Jurkat, Clone E6-1 (cell line): ENCODE measurements at places on chromosomes 2 and 18.
A peak's percentile ranks its signal among the peaks of the same experiment; 100 is the strongest.

DNA sequence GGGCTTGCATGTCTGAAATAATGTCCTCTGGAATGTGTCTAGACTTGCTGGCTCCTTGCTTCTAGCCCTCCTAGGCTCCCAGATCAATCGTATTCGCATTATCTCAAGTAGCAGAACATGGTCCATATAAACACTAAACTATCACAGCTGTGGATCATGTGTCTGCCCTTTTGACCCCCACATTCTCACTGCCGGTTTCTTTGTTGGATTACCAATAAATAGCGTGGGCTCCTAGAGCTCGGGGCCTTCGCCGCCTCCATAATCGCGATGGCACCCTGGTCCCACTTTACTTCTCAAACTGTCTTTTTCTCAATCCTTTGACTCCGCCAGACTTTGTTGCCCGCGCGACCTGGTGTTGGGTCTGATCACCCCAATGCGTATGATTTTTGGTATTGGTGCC, 6.3 kb upstream of the SCYGR8 start:
- DNase-seq, result no peak

- DNase-seq, result peak; percentile 85
Measured at GRCh38 chr2:212777020-212777491, 238.5 kb upstream of the ERBB4 start.

- no peak for DNase-seq
Measured at GRCh38 chr2:62501794-62502500, 4.0 kb downstream of the TMEM17 start.

GRCh38 chr18:44887227-44887631, 206.5 kb downstream of the SETBP1 start:
- no peak for DNase-seq

DNA sequence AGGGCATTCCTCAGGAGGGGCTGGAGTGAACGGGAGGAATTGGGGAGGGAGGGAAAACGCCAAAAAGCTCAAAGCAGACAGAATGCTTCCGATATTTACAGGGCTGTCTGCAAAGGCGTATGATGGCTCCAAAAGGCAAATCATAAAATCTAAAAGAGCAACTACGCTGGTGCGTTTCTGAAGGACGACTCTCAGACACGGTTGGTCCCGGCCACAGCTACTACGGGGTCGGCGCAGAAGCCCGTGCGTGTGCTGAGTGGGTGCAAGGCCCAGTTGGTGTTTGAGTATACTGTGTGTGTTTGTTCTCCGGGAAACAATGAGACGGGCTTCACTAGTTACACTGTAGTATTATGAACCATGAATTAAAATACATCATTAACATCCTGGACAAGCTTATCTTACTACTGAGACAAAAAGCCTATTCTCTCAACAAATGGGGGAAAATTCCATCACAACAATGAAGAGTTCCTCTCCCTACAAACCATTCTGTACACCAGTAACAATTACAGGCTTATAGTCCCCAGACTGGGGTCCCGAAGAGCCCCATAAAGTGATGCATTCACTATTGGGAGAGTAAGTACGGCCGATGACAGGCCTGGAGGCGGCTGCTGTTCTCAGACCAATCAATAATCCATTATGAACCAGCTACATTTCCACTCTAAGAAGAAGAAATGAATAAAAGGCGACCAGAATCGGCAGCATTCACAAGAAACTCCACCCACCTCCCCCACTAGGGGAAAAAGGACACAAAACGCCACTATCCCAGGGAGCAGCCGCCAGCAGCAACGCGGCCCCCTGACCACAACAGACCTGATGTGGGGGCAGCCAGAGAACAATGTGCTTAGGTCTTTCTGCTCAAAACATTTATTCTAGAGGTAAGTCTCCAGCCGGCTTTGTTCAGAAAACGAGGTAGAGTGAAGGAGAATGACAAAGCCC, 43.4 kb downstream of the ZNF516 start:
- DNase-seq, result no peak

- no peak for DNase-seq
Measured at GRCh38 chr18:48569139-48569914, 30.5 kb downstream of the CTIF start.

- peak; percentile 77 for DNase-seq
Measured at GRCh38 chr18:23867006-23867405, 147.5 kb upstream of the TTC39C start.

DNA sequence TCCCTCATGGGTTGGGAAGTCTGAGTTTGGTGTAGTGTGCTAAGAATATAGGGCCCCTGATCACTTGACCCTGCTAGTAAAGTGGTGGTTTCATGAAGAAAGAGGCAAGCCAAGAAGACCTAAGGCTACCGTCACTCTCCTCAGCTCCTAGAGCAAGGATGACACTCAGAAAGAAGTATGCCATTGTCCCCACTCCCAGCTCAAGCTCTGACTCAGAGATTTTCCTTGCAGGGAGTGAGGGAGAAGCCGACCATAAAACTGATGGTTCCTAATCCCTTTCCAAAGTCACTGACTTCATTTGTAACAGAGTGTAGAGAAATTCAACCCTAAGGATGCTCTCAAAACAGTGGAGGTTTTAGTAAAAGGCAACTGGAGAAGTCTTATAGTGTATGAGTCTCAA, 80.9 kb downstream of the ICA1L start:
- DNase-seq, result no peak

GRCh38 chr2:225599856-225600255, 200.3 kb downstream of the NYAP2 start:
- no peak for DNase-seq

DNA sequence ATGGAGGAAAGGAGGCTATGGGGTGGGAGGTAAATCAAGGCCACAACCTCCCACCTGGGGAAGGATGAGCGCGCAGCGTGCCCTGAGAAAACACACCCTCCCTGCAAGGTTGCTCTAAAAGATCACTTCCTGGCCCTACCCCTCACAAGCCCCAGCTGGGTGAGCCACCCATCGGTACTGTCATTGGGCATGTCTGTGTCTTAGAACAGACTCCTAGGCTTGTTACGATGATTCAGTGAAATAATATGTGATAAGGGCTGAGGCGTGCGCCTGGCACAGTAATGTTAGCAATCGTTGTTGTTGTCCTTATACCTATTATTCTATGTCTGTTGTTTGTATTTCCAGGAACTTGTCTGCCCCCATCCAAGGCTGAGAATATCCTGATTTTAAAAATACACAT, 175.1 kb downstream of the ZFP36L2 start:
- peak; percentile 60 for DNase-seq

DNA sequence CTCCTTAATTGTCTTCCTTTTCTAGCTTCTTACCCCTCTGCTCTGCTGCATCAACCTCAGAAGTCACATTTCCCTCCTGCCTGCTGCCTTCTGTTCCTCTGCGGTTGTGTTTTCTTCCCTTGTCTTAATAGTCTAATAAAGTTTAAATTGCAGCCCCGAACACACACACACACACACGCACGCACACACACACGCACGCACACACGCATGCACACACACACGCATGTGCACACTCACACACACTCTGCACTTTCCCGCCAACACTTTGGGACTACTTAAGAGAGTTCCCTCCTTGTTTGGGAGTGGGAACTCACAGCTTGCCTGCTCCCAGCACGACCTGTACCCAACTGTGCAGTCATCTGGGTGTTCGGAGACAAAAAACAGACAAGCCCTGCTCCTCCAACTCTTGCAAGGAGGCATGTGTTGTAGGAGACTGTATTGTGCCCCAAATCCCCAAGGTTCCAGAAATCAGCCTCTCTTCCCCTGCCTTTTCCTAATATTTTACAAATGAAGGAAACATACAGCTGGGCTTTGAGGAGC, 99.1 kb downstream of the SETBP1 start:
- no peak for DNase-seq

- DNase-seq, result no peak
Measured at GRCh38 chr2:183521911-183522310, 397.7 kb downstream of the NUP35 start.

DNA sequence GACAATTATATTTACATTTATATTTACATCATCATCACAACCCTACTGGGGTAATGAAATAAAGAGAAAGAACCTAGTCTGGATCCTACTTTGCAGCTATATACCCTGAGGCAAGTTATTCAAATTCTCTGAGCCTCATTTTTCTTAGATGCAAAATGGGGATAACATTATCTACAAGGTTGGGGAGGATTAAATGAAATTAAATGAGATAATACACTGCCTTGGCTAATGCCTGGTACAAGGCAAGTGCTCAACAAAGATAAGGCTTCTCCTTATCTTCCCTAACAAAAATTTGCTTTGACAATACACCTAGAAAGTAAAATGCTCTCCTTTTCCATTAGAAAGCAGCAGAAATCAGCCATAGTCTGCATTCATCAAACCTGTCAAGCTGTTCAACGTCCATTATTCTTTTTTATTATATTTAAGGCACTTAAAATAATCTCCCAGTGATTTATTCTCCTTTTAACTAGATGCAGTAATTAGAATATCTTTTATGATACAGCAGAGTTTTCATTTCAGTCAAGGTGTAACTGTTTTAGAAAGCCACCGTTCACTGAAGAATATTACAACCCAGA, 44.8 kb downstream of the TCF4 start:
- DNase-seq, result no peak

DNA sequence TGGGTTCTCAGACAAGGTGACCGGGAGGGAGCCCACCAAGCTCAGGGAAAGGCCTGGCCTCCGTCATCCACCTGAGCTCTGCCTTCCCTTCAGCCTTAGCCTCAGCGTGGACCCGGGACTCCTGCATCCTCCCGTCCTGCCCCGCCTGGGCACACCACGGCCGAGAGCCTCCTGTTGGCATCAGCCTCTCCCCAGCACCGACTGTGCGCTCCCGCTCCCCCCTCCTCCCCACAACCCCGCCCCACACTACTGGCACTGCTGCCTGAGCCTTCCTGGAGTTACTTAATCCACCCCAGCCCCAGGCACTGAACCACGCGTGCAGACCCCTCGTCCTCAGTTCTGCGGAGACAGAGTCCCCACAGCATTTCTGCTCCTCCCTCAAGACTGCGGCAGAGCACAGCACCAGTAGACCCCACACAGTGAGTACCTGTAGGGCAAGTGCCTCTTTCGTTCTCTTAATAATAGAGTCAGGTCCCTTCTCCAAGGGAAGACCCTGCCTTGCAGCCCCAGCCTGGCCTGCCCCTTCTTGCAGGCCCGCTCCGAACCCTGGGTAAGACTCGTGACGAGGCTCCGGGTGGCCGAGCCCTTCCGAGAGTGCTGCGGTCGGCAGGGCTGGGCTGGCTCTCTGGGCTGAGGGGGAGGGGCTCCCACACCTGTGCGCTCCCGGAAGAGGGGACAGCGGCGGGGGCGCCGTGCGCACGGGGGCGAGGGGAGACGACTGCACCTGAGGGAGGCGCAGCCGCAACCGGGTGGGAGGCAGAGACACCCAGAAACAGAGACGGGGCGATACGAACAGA, at the start of gene AMER3:
TSS of gene AMER3 (plus strand) at position 285 of the 797 bp plus-strand sequence. CDS start 6,533 bp downstream, outside the sequence.
- no peak for DNase-seq

GRCh38 chr2:230358305-230358704, 31.3 kb downstream of the SP140L start:
- no peak for DNase-seq

- peak; percentile 11 for DNase-seq
Measured at GRCh38 chr18:3481696-3482210, 31.8 kb downstream of the TGIF1 start.

GRCh38 chr2:158935617-158936016, 32.8 kb upstream of the TANC1 start:
- no peak for DNase-seq

- DNase-seq, result no peak
Measured at GRCh38 chr2:20582600-20583221, 68.2 kb downstream of the HS1BP3 start.

DNA sequence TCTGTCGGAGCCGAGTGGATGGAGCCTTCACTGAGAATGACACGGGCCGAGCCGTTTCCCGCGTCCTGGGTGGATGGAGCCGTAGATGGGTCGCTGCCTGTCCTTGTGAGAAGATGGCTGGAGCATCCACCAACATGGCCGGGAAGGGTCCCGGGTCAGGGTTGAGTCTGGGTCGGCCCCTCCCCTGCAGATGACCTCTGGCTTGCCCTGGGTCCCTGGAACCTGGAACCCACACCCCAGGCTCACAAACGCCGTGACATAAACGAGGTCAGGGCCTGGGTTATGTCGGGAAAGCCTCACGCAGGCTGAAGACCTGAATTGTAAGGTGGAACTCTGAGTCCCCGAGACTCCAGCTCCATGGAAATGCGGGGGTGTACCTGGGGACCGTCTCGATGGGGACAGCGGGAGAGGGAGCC, 94.9 kb downstream of the NFATC1 start:
- no peak for DNase-seq

- no peak for DNase-seq
Measured at GRCh38 chr2:120605231-120605935, 130.3 kb upstream of the GLI2 start.

DNA sequence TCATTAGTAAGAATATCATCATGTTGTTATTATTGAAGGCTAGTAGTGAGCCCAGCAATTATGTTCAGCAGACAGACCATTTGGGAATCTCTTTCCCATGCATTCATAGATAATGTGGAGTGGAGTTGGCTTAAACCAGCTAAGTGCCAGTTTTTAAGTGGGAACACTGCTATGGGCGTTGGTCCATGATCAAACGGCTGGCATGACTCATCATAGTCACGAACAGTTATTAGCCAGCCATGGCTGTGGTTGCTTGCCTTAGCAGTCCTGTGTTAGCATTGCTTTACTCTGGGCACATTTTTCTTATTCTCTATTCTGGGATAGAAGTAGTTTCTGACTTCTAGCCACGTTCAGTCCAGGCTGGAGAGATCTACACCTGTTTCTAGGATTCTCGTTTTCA, 17.7 kb downstream of the EIF4E2 start:
- DNase-seq, result no peak

GRCh38 chr2:33340280-33340679, 136.2 kb upstream of the RASGRP3 start:
- DNase-seq, result no peak

- DNase-seq, result no peak
Measured at GRCh38 chr2:222668494-222669154, 2.8 kb upstream of the MOGAT1 start.

DNA sequence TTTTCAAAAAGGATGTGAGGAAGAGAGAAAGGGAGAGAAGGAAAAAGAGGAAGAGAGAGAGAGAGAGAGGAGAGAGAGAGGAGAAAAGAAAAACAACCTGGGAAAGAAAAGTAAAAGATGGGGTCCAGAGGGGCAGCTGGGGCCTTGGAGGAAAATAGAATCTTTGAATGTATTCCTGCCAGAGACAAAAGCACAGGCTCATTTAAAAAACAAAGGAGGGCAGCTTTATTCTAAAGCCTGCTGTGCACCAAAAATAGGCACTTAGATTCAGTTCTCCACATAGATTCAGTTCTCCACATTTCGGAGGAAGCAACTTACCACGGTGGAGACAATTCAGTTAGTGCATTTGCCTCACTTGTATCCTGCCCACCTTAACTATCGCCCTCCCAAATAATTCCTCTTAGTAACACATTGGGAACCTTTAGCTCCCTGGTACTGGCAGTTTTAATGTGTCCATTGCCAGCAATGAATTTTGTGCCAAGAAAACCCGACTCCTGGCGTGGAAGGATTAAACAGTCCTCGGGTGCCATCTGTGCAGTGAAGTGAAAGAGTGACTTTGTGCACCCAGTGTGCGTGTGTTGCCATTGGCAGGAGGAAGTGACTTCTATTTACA, 71.3 kb downstream of the DPP4 start:
- DNase-seq, result no peak

GRCh38 chr2:178530625-178531142, 50.4 kb downstream of the PLEKHA3 start:
- no peak for DNase-seq
